ENCODE measurements at places on chromosomes 3 and 15.
A peak's percentile ranks its signal among the peaks of the same experiment; 100 is the strongest.

DNA sequence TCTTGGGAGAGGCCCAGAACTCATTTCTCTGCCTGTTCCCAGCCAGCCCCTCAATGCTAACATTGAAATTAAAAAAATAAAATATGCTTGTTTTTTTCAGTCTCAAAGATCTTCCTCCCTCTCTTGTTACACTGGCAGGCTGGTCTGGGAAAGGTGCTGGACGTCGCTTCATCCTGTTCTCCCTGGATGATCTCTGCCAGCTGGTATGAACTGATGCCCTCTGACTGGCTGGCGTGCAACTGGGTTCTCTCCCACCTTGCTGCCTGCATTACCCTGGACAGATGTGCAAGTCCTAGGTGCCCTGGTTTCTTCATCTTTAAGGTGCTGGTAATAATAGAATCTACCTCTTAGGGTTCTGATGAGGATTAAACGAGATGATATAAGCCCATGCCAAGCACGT lies 263.9 kb upstream of the PROK2 start:
- DNase-seq: no peak

DNA sequence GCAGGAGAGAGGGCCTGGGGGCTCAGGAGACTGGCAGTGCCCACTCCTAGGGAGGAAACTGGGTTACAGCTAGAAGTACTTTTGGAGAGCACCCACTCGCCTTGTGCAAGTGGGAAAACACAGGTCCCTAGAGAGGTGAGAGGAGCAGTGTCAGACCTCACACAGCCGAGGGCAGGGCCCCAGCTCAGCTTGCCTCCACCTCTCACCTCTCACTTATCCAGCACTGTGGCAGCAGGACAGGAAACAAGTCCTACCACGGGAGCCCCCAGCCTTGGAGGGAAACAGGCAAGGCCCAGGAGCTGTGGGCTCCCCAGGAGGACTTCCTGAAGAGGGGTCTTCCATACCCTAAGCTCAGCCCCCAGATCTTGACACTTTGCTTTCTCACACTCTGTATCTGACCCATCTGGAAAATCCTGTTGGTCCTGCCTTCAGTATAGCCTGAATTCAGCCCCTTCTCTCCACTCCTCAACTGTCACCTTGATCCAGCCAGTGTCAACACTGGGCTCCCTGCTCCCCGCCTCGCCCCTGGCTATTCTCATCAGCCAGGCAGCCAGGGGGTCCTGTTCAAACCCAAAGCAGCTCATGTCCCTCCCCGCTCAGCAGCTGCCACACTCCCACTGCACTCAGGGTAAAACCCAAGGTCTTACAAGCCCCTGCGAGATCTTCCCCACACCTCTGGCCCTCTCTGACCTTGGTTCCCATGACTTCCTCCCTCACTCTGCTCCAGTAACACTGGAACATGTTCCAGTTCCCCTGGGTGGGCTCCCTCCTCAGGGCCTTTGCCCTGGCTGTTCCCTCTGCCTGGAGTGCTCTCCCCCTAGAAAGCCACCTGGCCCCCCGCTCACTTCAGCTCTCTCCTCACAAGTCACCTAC lies 870 bp upstream of the TMEM40 start:
- DNase-seq: no peak

DNA sequence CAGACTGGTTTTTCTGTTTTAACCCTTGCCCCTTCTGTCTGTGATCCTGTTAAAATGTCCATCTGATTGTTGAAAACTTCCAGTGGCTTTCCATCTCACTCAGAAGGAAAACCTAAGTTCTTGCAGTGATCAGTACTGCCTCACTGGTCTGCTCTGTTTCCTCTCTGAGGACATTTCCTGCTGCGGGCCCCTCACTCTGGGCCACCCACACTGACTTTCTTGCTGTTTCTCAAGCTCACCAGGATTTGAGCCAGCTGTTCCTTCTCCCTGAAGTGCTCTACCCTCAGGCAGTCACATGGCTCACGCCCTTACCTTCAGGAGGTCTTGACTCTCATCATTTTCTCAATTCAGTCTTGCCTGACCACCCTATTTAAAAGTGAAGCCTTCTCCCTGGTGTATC lies 1.8 kb downstream of the GRK7 start:
- DNase-seq: no peak

- no peak for DNase-seq
Measured at GRCh38 chr3:111917300-111917699, 58.2 kb downstream of the PHLDB2 start.

DNA sequence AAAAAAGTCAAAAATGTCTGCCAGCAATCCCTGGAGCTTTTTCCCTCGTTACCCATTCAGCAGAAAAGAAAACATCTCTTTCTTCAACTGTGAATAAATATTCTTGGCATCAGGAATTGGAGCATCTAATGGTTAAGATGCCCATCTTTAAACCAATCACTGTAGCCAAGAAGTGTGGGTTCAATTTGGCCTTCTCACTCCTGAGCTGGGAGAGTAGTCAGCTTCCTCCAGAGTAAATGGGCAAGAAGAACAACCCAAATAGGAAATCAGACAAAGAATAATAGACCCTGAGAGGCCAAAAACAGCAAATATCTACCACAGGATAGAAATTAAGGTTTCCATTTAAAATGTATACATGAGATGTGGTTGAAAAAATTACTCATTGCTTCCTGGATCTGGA lies 508.0 kb upstream of the MDFIC2 start:
- no peak for DNase-seq

- DNase-seq: no peak
Measured at GRCh38 chr15:79896131-79896633, 632 bp downstream of the MTHFS start.

- no peak for DNase-seq
Measured at GRCh38 chr3:119598410-119599098, 869 bp downstream of the PLA1A start.

- DNase-seq: peak; percentile 10
Measured at GRCh38 chr15:62391641-62392262, 226.7 kb upstream of the C2CD4B start.

GRCh38 chr3:124767264-124767663 lies 37.0 kb downstream of the UMPS start:
- DNase-seq: no peak

- DNase-seq: no peak
Measured at GRCh38 chr3:13019243-13020095, 53.8 kb downstream of the IQSEC1 start.

DNA sequence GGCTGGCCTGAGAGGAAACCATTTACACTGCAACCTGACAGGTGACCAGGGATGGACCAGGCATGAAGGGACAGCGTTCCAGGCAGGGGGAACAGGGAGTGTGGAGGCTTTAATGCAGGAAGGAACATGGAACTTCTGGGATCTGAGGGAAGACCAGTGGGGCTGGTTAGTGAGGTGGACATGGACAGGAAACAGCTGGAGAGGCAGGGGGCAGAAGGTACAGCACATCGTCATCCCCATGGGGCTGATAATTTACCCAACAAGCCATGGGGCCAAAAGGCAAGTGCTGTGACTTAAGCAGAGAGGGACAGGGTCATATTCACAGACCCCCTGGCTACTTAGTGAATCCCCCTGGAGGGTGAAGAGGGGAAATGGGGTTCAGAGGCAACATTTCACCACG lies 77.0 kb upstream of the LARS2 start:
- DNase-seq: no peak

GRCh38 chr3:10936686-10937085 lies 55.9 kb upstream of the SLC6A1 start:
- no peak for DNase-seq

DNA sequence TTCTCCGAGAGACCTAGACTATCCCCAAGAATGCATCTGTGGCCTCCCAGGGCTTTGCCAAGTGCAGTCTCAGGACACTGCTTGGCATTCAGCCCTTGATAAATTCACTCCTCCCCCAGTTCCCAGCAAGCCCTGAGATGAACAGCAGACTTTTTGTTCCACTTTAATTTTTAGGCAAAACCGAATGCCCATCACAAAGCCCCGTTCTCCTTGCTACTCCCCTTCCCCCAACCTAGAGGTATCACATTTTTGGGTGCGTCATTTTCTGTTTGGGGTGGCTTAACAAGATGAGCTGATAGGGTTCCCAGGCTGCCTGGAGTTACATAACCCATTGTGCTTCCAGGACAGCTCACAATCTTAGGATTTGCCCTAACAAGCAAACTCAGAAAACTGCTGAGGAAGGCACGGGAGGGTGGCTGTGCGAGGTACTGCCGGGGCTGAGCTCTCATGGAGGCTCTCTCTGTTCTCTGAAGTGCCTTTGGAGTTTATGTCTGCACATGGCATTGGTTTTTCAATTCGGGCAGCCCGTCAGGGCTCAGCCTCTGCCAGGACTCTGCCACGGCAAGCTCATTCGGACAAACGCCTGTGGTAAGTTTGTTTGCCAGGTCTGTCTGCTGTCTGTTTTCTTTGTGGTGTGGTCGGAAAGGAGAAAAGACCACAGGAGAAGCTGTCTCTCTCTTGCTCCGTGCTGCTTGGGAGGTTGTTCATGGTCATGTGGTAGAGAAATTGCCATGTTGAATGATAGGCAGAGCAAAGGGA lies at the start of gene TRAK1:
TSS of gene TRAK1 (plus strand) at position 385 of the 759 bp plus-strand sequence. CDS start at position 498, 113 bp downstream.
- DNase-seq: no peak

- no peak for DNase-seq
Measured at GRCh38 chr15:83904107-83905040, 250.5 kb downstream of the ADAMTSL3 start.
